ENCODE measurements at places on chromosomes 5 and 9.

DNA sequence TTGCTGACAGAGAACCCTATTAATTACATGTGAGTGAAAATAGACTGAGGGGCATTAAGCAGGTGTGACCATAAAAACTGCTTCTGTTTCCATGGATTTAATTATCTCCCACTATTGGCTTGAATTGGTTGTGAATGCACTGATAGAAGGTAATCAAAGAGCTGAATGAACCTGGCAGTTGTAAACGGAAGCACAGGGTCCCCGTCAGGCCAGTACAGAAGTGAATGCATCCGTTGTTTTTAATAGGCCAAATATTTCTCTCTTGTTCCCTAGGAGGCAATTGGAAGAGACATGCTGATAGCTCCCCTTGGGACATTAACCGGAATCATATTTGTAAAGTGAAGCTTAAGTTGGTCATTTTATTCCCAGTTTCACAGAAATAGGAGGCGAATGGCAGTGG, 147.0 kb downstream of the CAVIN4 start:
- DNase-seq = no peak

- DNase-seq = no peak
Observed at GRCh38 chr9:33044677-33045282, 19.7 kb downstream of the DNAJA1 start.

GRCh38 chr9:88993327-88993726, 2.1 kb downstream of the S1PR3 start:
- no peak for DNase-seq

DNA sequence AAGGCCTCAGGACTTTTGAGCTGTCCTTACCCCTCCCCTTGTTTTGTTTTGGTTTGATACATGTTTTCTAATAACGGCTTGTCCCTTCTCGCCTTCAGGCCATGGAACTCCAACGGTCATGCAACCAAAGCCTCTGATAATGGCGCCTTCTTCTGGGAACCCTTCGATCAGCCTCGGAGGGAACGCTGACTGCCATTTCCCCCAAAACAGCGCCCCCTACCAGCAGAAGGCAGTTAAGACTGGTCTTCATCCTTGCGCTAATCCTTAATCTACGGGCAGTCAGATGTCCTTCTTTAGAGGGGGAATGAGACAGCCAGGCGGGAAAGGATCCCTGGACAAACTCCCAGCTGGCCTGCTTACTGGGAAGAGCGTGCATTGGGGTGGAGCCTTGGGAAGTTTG, 276.6 kb downstream of the ICE1 start:
- DNase-seq = no peak

GRCh38 chr9:89386206-89386605, 67.9 kb downstream of the SECISBP2 start:
- no peak for DNase-seq

DNA sequence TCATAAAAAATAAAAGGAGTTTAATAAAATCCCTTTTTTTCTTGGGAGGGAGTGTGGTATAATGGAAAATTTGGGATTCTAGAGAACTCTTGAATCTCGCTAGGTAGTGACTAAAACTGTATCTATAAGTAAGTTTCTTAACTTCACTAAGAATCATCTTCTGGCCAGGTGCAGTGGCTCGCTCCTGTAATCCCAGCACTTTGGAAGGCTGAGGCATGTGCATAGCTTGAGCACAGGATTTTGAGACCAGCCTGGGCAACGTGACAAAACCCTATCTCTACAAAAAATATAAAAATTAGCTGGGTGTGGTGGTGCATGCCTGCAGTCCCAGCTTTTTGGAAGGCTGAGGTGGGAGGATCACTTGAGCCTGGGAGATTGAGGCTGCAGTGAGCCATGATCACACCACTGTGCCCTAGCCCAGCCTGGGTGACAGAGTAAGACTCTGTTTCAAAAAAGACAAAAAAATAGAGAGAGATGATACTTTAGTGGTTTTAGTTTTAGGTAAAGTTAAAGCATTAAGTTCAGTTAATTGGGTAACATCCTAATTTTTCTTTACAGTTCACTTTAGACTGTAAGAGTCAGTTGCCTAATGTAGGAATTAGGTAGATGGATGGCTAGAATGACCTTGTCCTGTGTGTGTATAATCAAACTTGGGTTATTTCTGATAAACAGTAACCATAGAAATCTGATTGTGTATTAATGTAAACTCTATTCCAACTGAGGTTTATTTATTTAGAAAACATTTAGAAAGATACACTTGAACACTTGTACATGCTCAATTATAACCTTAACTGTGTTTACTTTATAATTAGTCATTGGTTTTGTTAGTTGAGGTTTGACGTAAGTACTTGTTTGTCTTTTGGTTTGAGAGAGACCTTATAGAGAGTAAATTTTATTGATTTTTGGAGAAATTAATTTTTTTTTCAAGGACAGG, 17.8 kb downstream of the UNC13B start:
- no peak for DNase-seq

GRCh38 chr9:70392189-70392588, 22.3 kb downstream of the KLF9 start:
- DNase-seq = no peak

GRCh38 chr5:143826951-143827444, 15.0 kb downstream of the HMHB1 start:
- no peak for DNase-seq

- no peak for DNase-seq
Observed at GRCh38 chr9:19895006-19895405, 106.2 kb upstream of the SLC24A2 start.

DNA sequence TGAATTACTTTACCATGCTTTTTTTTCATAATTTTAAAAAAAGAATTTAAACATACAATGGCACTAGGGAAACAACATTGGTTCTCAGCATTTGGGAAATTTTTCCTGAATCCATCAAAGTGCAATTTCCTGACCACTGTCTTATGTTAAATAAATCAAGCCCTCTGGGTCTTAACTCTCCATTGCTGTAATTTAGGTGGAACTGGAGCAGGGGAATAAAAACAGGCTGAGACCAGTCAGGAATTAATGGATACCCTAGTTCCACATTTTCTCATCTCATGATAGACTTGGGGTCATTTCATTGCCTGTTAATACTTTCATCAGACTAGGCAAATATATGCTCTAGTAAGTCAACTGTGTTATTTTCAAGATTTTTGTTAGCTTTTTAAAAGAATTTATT, 103.1 kb downstream of the FBN2 start:
- DNase-seq = no peak

DNA sequence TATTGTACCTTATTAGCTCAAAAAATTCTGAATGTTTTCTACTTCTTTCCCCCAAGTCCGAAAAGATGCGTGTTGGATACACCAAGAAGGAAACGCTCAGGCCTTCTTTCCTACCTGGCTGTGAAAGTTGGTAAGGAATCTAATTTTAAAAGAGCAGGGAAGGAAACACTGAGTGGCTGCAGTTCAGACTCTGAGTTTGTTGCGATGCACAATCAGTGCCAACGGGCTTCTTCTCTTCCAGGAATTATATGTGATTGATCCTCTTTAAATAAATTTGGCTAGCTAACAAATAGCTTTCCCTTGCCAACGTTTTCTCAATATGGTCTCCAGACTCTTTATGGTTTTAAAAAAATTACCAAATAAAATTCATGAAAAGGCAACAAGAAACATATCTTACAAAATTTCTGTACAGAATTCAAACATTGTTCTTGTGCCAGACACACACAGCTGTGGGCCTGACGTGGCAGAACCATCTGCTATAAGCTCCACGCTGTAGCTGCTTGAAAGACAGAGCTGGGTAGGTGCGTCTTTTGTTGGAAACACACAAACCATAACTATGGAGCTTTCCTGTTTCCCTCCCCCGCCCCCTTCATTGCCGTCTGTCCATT, 493.1 kb downstream of the ZNF608 start:
- no peak for DNase-seq

GRCh38 chr5:96509721-96510350, 76.8 kb upstream of the PCSK1 start:
- peak; percentile 96 for DNase-seq

GRCh38 chr9:31854187-31854586, 530.3 kb upstream of the ACO1 start:
- DNase-seq = no peak

GRCh38 chr5:75049456-75050351, 2.7 kb downstream of the GCNT4 start:
- DNase-seq = no peak

DNA sequence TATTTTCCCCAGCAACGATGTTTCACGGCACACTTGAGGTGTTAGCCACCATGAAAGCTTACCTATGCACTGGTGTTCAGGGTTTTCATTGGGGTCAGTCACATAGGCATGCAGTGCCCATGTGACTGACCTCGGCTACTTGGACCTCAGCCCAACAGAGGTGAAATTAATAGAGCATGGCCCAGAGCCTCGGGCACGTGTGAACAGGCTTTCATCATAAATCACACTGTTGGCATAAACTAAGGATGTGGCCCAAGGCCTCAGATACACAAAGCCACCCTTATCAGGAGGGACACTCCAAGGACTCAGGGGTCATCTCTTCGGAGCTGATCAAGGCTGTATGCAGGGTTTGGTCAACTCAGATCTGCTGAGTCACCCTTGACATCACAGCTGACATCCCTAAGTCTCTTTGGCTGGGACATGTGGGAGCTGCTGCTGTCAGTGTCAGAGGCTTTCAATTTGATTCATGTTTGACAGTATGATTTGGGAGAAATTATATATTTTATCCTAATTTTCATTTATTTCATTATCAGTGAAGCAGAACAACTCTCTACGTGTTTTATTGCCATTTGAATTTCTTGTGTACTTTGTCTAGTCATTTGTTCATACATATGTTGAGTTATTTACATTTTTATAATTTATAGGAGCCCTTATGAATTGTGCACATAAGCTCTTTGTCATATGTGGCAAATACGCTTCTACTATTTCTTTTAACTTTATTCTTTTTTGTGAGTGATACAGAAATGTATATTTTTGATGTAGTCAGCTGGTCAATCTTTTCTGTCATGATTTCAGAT, 59.7 kb upstream of the ANKRD33B start:
- no peak for DNase-seq

DNA sequence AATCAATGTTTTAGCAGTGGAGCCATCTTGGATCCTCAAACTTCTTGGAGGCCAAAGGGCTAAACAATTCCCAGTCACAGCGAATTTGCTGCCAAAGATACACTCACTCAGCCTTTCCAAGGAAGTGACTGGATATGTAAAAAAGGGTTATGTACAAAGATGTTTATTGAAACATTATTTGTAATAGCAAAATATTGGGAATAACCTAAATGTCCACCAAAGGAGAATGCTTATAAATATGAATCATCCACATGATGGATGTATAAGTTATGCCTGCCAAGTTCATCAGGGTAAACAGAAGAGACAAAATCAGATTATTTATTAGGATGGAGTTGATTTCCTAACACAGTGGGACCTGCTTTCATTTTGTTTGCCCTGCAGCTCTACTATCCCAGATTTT, 145.2 kb upstream of the ABCA1 start:
- DNase-seq = no peak

GRCh38 chr5:58240322-58240721, 219.6 kb downstream of the PLK2 start:
- DNase-seq = peak; percentile 34

DNA sequence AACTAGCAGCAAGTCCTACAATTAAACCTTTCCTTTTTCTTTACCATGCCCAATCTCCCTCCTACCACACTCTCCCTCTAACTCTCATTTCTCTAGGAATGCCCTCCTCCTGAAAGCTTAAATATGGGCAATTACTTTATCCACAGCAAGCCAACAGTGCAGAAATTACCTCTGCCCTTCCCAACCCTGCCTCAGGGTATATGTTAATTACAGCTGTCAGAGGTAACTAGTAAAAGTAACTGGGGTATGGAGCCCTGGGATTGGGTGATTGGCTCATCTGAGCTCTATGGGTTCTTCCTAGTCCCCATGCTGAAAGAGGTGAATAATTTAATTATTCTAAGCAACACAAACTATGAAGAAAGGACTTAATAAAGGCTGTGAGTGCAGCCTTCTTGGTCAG, 478.9 kb upstream of the NMUR2 start:
- DNase-seq = no peak

GRCh38 chr5:865168-865521, 14.4 kb upstream of the ZDHHC11 start:
- DNase-seq = no peak

DNA sequence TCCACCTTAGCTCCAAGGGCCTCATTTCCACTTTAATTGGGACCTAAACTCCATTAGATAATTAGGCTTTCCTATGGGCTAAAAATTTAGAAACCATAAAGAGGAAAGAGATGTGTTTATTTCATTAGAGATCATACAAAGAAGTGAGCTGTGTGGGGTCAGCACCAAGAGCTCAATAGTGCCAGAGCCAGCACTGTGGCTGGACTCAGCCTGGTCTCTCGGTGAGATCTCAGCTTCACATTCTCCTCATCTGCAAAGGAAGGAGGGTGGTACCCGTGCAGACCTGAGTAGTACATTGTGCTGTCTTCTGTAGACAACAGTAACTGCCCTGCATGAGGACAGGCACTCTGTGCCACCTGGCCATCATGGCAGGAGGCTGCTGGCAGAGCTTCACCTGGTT, 136.1 kb upstream of the EPB41L4A start:
- no peak for DNase-seq

DNA sequence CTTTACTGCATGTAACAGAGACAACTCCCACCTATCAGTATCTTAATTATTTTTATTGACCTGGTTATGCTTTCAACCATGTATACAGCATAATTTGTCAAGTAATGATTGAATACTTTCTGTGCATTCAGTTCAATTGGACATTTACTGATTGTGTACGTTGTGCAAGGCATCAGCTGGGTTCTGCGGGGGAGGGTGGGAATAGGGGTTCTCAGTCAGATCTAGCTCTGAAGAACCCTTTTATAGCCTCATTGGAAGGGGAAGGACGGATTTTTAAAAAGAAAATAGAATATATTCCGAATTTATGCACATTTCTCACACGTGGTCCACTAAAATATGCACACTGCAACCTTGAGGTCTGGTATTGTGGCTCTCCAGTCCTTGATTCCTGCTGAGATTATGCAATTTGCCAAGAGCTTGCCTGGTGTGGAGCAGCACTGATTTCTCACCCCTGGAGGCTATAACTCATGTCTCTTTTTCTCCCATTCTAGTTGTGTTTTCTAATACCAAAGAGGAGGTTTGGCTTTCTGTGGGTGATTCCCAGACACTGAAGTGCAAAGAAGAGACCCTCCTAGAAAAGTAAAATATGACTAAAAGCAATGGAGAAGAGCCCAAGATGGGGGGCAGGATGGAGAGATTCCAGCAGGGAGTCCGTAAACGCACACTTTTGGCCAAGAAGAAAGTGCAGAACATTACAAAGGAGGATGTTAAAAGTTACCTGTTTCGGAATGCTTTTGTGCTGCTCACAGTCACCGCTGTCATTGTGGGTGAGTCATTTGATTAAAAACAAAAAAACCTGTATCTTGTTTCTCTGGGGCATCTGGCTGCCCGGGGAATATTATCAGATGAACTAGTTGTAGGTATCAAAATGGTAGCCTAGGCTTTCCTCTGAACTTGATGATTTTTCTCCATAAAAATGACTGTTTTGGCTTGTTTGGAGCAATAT, 1.7 kb downstream of the SLC1A3 start:
- peak; percentile 55 for DNase-seq

Measured in fibroblast of skin of left quadriceps (primary cell).